Activated T-cell treated with anti-CD3 and anti-CD28 coated beads, Interleukin-2, amount 50 U/mL, for 4 hours (primary cell): ENCODE measurements at places on chromosomes 5 and 9.

DNA sequence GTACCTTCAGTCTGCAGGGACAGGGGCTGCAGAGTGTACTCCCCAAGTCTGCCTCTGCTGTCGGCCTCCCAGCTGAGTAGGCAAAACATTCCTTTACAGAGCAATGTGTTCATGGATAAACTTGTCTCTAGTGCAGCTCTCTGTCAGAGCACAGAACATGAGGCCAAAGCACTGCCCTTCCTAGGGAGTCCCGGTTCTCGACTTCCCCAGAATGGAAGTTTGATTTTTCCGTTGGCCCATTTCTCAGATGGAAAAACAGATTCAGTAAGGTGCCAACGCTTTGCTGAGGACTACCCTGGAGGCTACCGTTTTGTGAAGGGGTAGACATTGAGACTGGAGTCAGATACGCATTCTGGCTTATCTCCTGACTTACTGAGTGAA is 422 bp upstream of the TRIM32 start:
- DNase-seq, result no peak

DNA sequence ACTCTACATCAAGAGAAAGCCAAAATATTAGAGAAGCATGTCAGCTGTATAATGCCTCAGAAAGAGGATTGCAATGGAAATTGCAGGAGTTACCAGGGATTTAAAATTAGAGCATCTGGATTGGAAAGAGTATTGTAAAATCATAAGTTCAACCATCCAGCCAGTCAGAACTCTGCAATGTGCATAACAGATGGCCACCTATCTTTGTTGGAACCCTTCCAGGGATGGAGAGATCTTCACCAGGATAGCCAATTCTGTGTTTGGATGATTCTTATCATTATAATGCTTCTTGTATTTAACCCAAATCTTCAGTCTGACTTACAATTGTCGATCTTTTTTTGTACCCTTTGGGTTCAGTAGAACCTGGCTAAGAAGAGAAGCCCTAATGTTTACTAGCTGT is 164.4 kb downstream of the TLR4 start:
- DNase-seq, result no peak

DNA sequence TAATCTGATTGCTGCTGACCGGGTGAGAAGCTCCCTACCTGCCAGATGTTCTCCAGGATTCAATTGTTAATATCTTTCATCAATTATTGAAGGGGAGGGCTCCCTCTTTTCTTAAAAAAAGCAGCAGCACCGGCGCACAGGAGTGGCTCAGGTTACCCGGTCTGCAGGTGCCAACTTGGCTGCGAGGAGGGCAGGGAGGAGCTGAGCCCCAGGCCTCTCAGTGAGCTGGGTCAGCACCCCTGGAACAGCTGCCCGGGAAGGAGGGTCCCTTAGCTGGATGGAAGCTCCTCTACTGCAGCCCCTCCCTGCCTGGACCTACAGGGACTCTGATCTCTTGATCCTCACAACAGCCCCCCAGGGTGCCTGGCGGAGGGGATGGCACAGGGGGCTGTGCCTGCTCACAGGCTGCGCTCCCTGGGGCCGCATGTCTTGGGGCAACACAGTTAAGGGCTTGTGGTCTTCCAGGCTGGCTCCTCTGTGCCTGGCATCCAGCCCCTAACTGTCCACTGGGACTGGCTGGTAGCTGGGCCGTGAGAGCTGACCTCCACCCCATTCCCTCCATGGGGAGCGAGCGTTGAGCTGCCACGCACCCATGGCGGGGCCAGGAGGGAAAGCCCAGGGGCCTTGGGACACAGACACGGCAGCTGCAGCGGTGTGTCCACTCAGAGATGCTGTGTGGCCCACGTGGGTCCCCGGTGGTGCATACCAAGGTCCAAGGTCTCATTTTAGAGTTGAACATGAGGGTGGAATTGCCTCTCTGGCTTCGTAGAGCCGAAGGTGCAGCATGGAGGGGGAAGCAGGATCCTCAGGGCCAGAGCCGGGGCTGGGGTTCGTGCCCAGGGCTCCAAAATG is 28.6 kb upstream of the TMEM250 start:
- no peak for DNase-seq

GRCh38 chr5:125673359-125673950 is 749.8 kb upstream of the GRAMD2B start:
- DNase-seq, result no peak

DNA sequence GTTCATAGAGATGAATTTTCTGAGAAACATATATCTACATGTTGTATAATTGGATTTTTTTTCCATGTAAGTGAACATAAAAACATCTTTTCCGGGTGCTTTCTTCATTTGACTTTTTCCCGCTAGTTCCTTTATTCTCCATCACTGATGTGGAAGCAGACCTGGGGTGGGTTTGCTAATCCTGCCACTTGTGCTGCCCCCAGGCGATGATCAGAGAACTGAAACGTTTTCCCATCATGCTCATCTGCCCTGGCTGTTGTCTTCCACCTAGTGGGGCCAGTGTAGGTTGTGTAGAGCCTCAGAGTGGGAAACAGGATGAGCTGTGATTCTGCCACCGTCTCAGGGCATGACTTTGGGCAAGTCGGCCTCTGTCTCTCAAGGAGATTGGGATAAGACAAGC is 34.2 kb upstream of the TGFBR1 start:
- no peak for DNase-seq

DNA sequence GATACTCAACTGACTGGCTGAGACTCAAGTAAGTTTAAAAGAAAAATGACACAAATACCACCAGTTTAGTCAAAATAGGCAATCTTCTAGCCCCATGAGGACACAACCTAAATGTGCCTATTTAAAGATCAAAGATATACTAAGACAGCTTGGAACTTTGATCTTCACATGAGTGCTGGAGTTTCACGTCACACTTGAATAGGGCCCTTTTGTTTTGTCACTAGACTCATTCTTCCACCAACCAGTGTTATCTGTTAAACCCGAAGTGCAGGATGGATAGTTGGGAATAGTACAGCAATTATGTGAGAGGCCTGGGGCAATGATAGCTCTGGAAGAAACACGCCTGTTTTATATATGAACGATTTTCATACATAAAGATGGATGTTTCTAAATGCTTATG is 792.8 kb upstream of the NUDT12 start:
- DNase-seq, result no peak

DNA sequence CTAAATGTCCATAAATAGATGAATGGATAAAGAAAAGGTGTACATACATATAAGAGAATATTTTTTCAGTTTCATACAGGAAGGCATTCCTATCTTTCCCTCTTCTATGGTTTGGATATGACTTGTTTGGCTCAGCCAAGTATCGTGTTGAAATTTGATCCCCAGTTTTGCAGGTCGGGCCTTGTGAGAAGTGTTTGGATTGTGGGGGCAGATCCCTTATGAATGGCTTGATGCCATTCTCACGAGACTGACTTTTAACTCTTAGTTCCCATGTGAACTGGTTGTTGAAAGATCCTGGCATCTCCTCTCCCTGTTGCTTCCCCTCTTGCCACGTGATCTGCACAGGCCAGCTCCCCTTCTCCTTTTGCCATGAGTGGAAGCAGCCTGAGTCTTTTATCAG is 421.1 kb upstream of the FTMT start:
- DNase-seq, result no peak

GRCh38 chr5:175216991-175217390 is 227.0 kb downstream of the DRD1 start:
- no peak for DNase-seq

- no peak for DNase-seq
Measured at GRCh38 chr9:35364817-35365585, 124.9 kb upstream of the RUSC2 start.

DNA sequence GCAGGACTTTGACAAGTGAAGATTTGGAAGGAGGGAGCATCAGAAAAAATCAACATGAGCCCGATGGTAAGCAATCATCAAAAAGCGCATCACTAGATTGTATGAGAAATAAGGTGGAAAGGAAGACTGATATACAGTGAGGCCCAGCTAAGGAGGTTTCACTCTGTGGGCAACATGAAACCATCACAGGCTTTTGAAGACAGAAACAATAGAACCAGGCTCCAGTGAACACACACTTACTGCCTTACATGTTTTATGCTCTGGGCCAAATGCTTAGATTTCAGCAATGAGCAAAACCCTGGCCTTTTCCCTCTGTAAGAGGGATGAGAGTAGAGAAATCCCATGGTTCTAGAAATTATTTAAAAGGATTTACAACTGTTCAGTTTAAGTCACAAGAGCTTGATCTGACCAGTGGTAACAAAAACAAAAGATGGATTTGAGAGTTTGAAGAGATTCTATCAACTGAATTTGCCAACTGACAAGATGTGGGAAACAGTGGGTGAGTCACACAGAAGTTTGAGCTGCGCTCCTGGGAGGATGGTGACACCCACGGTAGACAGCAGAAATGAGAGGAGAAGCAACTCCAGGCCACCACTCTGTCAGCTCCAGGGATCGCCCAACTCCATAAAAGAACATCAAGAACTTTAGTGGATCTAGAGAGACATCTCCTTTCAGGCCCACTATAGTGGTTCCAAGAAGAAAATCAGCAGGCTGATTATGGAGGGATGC is 261.8 kb downstream of the MCTP1 start:
- no peak for DNase-seq
